ENCODE measurements at places on chromosomes 6 and 20. TPM values are rescaled to one million over a fixed set of nuclear protein-coding genes. Genes with fewer than 3 reads are reported as not detected.
A peak's percentile ranks its signal among the peaks of the same experiment; 100 is the strongest.

- peak overlapping the region; percentile 98 for H3K27ac ChIP-seq
- DNase-seq: peak; percentile 97
- peaks cover 2% of the 10 kb centered on the region for H3K27me3 ChIP-seq
- H3K36me3 ChIP-seq: peaks cover 72% of the 10 kb centered on the region
- peaks cover 60% of the 10 kb centered on the region for H3K4me1 ChIP-seq
These were observed 3.9 kb downstream of the SYTL3 start for GRCh38 chr6:158653577-158654354.

- no peak overlapping the region for H3K4me3 ChIP-seq
- H3K36me3 ChIP-seq: no peaks in the 10 kb centered on the region
- H3K4me1 ChIP-seq: no peaks in the 10 kb centered on the region
- H3K27ac ChIP-seq: no peak overlapping the region
- no peak for DNase-seq
These were observed 95.4 kb downstream of the TMEM170B start for GRCh38 chr6:11632795-11633511.

DNA sequence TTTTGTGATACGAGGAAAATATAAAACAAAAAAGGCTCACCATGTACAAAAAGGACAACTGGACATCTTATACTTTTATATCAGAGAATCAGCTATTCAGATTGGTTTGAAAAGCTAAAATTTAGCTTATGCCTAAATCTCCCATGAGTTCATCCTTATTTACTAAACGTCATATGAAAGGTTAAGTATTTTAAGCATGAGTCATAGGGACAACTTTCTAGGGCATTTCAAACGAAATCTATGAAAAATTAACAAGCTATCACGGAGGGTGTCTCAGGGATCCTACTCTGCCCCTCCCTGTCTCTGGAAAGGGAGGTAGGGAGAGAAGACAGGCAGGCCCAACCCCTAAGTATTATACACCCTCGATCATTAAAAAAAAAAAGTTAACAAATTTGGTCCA lies 124.1 kb upstream of the LOC128125822 start:
- no peak for DNase-seq
- H3K4me3 ChIP-seq: no peak overlapping the region
- no peak overlapping the region for H3K27ac ChIP-seq
- H3K36me3 ChIP-seq: no peaks in the 10 kb centered on the region
- H3K4me1 ChIP-seq: no peaks in the 10 kb centered on the region

DNA sequence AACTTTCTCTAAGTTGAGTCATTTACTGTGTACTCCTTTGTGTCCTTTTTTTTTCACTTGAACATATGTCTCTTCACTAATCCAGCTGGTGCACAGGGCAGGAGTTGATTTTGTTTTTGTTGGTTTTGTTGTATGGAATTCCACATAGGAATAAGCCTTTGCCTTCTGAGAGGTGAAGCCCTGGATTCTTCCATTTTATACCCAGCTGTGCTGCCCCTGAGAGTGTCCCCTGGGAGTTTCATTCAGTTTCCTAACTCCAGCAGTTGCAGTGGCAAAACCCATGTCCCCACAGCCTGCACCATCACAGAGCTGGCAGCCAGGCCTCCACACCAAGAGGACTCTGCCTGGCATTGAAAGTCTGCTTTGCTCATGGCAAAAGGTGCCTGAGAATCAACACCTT lies 107.3 kb upstream of the SYNDIG1 start:
- no peak overlapping the region for H3K27ac ChIP-seq
- H3K4me3 ChIP-seq: no peak overlapping the region
- DNase-seq: no peak

DNA sequence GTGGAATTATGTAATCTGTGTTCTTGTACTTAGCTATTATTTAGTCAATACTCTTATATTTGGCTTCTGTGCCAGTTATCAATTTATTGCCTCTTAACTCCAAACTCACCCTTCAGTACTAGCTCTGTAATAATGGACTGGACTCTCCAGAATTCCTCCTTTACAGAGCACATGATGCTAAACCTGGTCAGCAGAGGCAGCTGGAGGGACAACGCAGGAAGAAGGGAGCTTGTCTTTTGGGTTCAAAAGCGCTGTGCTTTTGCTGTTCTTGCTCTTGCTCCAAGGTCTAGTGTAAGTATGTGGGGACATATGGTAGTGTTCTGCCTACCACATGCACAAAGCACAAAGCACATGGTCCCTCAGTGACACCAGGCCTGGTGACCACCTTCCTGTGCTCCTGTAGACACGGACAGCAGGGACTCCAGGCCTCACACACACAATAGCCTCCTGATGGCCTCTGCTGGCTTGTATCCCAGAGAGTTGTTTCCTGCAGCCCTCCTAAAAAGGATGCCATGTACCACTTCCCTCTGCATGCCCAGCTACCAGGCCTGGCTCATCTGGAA lies 46.1 kb downstream of the CHD6 start:
- H3K4me1 ChIP-seq: peaks cover 68% of the 10 kb centered on the region
- H3K36me3 ChIP-seq: peaks cover 5% of the 10 kb centered on the region
- DNase-seq: no peak
- H3K4me3 ChIP-seq: no peak overlapping the region
- no peak overlapping the region for H3K27ac ChIP-seq

GRCh38 chr20:20210327-20210726 lies 157.6 kb upstream of the INSM1 start:
- H3K27me3 ChIP-seq: peaks cover 15% of the 10 kb centered on the region
- no peak overlapping the region for H3K27ac ChIP-seq
- no peak overlapping the region for H3K4me3 ChIP-seq
- no peak for DNase-seq
- no peaks in the 10 kb centered on the region for H3K36me3 ChIP-seq

- H3K27ac ChIP-seq: no peak overlapping the region
- H3K27me3 ChIP-seq: peaks cover 47% of the 10 kb centered on the region
- no peak overlapping the region for H3K4me3 ChIP-seq
- peak; percentile 80 for DNase-seq
These were observed 22.9 kb downstream of the HLA-DRA start for GRCh38 chr6:32462609-32463008.

- no peaks in the 10 kb centered on the region for H3K36me3 ChIP-seq
- no peaks in the 10 kb centered on the region for H3K4me1 ChIP-seq
- no peak for DNase-seq
- H3K27me3 ChIP-seq: peaks cover 5% of the 10 kb centered on the region
- no peak overlapping the region for H3K4me3 ChIP-seq
These were observed 22.5 kb downstream of the GATA5 start for GRCh38 chr20:62453186-62453808.

DNA sequence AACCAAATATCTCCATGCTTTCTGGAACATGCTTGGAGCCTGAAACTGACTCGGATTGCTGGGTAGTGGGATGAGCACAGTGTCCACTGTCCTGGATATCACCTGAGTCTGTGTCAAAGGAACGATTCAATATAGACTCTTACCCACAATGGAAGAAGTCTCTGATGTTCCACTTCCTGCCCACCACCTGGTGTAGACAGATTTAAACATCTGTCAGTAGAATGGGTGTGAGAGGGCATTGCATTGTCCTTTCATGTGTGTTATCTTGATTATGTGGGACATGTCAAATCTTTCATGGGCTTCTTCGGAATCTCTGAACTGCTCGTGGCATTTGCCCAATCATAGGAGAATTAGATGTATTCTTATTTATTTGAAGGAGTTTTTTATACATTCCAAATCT lies 20.8 kb downstream of the ULBP3 start:
- no peak for DNase-seq
- H3K4me1 ChIP-seq: no peaks in the 10 kb centered on the region
- no peak overlapping the region for H3K27ac ChIP-seq
- H3K36me3 ChIP-seq: no peaks in the 10 kb centered on the region

DNA sequence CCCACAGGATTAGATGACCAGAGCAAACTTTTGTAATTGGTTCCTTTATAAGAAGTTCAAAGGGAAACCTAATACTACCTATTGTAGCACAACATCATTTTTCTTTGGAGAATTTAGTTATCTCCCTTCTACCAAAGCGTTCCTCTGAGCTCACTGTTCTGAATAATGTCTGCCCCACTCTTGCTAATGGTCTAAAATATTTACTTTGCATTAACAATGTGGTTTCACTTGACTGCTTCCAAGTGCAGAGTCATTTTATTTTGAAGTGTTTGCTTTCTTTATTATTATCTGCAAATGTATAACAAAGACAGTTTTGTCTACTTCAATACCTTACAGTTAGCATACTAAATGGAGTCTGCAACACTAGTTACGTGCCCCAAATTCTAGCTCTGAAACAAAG lies 15.0 kb downstream of the TRAPPC3L start:
- no peak for DNase-seq
- no peaks in the 10 kb centered on the region for H3K36me3 ChIP-seq
- H3K27ac ChIP-seq: no peak overlapping the region
- H3K4me3 ChIP-seq: no peak overlapping the region
- H3K4me1 ChIP-seq: no peaks in the 10 kb centered on the region
- H3K27me3 ChIP-seq: peaks cover 12% of the 10 kb centered on the region

GRCh38 chr6:36127462-36128016 lies 2.8 kb upstream of the MAPK13 start:
- peaks cover 8% of the 10 kb centered on the region for H3K36me3 ChIP-seq
- no peak overlapping the region for H3K4me3 ChIP-seq
- no peaks in the 10 kb centered on the region for H3K27me3 ChIP-seq
- no peak for DNase-seq

DNA sequence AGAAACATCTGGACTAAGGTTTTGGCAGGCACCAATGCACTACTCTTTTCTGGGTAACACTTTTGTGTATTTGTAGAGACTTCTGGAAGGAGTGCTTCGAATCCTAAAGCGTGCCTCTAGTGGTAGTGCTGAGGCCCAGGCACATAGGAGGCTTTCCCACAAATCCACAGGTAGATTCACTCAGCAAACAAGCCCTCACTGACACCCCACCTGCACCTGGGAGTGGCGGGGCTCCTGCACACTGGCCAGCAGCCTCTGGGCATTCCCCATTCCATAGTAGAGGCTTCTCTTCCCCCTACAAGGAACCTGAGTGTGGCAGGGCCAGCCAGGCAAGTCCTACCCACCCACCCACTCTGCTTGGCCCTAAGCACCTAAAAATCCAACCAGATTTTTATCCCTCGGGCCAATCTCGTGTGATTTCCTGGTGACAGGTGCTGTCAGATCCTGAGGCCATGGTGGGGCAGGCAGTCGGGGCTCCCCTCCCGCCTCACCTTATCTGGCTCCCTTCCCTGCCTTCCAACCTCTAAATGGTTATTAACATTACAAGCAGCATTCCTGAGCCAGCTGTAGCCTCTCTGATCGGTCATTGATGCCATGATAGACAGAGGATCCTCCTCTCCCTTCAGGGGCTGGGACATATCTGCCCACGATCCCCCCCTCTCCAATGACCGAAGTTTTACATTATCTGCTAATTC lies 82.4 kb downstream of the SLC2A10 start:
- no peaks in the 10 kb centered on the region for H3K36me3 ChIP-seq
- no peak for DNase-seq
- no peak overlapping the region for H3K27ac ChIP-seq
- H3K4me1 ChIP-seq: no peaks in the 10 kb centered on the region
- H3K27me3 ChIP-seq: peaks cover 6% of the 10 kb centered on the region

- peaks cover 49% of the 10 kb centered on the region for H3K4me1 ChIP-seq
- DNase-seq: no peak
- no peaks in the 10 kb centered on the region for H3K27me3 ChIP-seq
- no peak overlapping the region for H3K4me3 ChIP-seq
These were observed 11.7 kb downstream of the MYLIP start for GRCh38 chr6:16140607-16141006.

GRCh38 chr6:106939848-106940247 lies 34.7 kb downstream of the CD24 start:
- H3K4me3 ChIP-seq: no peak overlapping the region
- H3K4me1 ChIP-seq: no peaks in the 10 kb centered on the region
- no peak for DNase-seq
- no peaks in the 10 kb centered on the region for H3K36me3 ChIP-seq

DNA sequence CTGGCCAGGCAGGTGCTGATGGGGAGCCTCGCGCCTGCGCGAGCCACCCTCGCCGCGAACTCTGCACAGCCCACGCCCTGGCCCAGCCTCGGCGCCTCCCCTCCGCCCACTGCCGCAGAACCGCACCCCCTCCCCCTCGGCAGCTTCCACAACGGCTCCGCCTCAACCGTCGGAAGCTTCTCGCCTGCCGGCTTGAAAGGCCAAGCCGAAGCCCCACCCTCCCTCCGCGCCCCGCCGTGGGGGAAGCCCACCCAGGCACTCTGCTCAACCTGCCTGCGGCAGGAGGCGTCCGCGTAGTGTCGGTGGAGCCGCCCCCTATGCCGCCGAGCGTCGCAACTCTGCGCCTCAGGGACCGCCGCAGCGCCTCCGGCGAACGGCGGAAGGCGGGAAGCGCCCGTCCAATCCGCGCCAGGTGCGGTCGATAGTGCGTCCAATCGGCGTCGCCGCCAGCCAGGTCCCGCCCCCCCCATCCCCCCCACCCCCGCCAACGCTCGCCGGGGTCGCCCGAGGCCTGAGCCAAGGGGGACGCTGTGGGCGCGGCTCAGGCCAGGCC lies at the start of gene SYCP2:
Gene SYCP2 (minus strand): TSS at position 342 of the 553 bp plus-strand sequence. CDS start 11,224 bp downstream, outside the sequence.
- peak within 1 kb of the TSS; percentile 61 for H3K27ac ChIP-seq
- peak; percentile 59 for DNase-seq
- H3K4me1 ChIP-seq: peaks cover 20% of the 10 kb centered on the region
- peak within 1 kb of the TSS; percentile 69 for H3K4me3 ChIP-seq
- H3K27me3 ChIP-seq: no peaks in the 10 kb centered on the region
- H3K36me3 ChIP-seq: peaks cover 6% of the 10 kb centered on the region

- no peak for DNase-seq
- H3K4me1 ChIP-seq: no peaks in the 10 kb centered on the region
- H3K36me3 ChIP-seq: no peaks in the 10 kb centered on the region
- no peak overlapping the region for H3K4me3 ChIP-seq
These were observed 164.1 kb upstream of the ECI2 start for GRCh38 chr6:4299476-4299875.

- no peaks in the 10 kb centered on the region for H3K27me3 ChIP-seq
- no peak overlapping the region for H3K4me3 ChIP-seq
- no peaks in the 10 kb centered on the region for H3K4me1 ChIP-seq
- peaks cover 2% of the 10 kb centered on the region for H3K36me3 ChIP-seq
- DNase-seq: no peak
- no peak overlapping the region for H3K27ac ChIP-seq
These were observed 173.8 kb downstream of the VEGFA start for GRCh38 chr6:43943781-43944250.

DNA sequence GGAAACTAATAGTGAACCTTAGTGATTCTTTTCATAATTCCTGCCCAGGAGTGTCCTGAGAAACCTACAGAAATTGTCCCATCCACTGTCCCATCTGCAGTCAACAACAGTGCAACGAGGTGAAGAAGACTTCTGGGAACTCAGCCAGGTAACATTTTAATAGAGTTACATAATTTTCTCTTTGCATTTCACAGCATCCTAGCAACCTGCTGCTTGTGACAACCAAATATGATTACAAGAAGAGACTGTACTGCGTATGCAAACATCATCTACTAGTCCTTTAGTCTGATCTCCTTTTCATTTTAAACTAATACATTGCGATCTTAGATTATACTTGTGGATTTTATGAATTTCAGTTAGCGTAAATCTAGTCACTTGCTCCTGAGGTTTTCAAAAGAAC lies 951.6 kb downstream of the TFAP2A start:
- H3K27me3 ChIP-seq: no peaks in the 10 kb centered on the region
- H3K27ac ChIP-seq: no peak overlapping the region
- H3K4me3 ChIP-seq: no peak overlapping the region
- no peaks in the 10 kb centered on the region for H3K36me3 ChIP-seq

Gene LRFN2
- not detected for total RNA-seq

Gene DBNDD2
- 13.8 TPM for total RNA-seq

Gene ADGRF5
- total RNA-seq: not detected

Gene DACT2
- not detected for total RNA-seq

Gene PRR18
- total RNA-seq: 0.27 TPM

Gene CST2
- total RNA-seq: not detected

Gene PBOV1
- not detected for total RNA-seq

Gene MOG
- total RNA-seq: not detected

Gene LTB
- 375 TPM for total RNA-seq

Gene KCNK17
- total RNA-seq: not detected

Gene BNIP5
- not detected for total RNA-seq

Gene ESR1
- 0.38 TPM for total RNA-seq

Gene PAK5
- total RNA-seq: not detected
